ENCODE measurements at places on chromosomes 7 and 10.

DNA sequence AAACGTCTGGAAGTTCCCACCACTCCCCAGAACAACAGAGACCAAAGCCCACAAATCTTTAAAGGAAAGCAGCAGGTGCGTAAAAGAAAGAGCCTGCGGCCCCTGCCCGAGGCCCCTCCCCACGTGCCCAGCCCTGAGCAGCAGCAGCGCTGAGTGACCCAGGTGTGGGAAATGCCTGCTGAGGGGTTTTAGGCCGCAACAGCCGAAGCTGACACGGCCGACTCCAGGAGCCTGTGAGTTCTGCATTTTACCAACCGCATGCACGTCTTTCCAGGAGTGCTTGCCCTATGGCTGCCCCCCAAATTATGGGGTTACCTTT is 1.6 kb upstream of the KNDC1 start:
- no peak for DNase-seq

DNA sequence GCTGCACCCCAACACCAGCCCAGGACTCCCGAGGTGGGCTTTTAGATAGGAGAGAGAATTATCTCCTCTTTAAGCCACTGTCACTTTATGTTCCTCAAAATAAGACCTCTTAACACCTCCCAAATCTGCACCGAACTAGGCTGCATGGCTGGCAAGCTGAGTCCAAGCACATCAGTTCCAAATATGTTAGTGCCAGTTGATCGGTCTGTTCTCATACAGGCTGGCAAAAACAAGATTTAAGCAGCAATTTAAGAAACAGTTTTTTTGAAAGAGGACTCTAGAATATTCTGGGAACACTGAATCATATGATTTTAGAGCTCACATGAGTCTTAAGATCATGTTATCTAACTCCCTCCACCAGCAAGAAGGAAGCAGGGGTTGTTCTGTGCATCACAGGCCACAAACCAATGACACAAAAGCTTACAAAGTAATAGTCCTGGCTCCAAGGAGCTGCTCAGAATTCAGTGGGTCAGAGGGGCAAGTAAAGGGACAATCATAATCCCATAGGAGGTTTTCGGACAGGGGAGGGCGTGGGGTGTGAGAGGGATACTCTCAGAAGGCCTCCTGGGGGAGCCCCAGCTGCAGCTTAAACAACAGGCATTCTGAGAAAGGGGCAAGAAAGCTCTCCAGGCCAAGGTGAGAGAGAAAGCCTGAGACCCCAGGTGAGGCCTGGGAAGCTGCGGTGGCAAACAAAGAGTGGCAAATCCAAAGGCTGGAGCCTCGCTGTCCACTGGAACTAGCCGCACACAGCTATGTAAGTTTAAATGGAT is 7.1 kb downstream of the COBL start:
- no peak for DNase-seq

DNA sequence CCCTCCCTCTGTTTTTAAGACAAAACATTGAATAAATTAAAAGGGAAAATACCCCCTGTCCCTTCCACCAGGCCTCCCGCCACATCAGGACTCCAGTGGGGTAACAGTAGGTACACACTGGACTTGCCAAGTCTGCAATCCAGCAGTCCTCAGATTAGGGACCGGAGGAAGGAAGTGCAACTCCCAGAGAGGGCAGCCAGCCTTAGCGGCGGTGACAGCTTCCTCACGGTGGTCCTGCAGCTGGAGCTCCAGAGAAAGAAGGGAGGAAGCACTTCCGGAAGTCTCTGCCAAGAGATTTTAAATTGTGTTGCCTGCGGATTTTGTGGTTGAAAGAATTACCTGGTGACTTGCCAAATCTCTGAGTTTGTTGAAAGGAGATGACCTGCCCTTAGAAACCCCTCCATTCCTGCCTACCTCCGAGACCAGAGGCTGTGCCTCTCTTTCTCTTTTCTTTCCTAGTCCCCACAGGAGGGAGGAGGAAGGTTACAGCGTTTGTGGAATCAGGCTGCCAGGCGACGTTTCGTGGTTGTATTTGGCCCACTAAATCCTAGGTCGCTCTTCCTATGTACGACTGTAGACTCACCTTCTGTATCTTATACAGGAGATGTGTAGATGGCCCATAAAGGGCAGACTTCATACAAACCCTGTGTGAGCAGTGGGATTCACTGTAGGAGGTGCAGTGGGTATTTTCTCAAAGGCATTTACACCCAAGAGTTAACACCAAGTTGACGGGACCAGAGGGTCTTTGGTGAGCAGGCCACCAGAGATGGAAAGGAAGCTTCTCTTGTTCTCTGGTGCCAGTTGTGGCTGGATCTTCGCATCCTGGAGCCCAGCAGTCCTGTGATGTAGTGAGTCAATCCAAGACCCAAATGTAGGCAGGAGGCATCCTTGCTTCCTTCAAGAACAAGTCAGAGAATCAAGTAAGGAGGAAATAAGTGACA is 77.9 kb downstream of the INSIG1 start:
- DNase-seq, result no peak

DNA sequence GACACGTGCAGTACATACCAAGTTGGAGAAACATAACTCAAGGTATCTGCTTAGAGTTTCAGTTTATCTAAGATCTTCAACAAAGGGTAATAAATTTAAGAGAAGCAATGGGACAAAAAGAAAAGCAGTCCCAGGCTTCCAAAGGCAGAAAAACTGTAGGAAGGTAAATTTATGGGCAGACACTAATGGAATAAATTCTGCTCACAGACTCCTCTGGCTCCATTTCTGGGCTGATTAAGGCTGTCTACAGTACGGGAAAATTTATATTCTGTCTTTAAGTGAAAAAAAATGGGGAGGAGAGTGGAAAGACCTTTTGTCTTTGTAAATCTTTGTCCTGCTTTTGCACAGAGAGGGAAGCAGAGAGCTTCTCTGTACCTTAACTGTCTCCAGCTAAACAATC is 587.5 kb upstream of the IGFBP3 start:
- no peak for DNase-seq

DNA sequence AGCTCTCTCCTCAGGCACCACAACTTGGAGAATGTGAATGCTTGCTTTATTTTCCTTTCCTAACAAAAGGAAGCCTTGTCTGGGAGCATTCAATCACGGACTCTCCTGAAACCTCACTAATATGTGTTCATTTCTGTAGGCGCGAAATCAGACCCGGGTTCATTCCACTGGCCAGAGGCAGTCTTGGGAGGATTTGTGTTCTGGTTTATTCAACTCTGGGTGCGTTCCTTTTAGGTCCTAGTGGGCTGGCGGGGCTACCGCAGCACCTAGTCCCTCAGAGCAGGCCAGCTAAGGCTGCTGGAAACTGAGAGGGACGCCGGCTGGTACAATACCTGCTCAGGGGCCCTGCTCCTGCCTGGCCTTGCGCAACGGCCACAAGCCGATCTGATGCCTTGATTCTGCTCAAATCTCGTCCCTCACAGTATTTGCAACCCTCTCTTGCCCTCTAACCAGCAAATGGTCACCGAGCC is 7.5 kb downstream of the HOXA4 start:
- no peak for DNase-seq

DNA sequence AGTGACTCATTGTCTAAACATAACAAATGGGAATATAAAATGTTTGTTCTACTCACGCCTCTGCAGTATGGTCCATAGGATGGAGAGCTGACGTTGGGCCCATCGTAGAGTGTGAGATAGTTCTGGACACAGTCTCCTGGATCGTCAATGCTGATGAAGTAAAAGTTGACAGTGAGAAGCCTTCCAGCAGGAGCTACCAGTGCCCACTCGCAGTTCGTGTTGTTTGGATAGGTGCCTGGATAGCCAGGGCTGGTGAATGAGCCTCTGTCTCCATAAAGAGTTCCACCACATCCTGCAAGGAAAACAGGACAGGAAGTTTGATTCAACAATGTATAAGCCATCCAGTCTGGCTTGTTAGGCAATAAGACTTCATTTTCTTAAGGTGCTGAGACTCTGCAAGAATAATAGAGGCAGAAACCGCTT is 79.6 kb downstream of the OR13A1 start:
- DNase-seq, result peak; percentile 13

- DNase-seq, result no peak
Measured at GRCh38 chr10:35770817-35771355, 128.8 kb upstream of the FZD8 start.

- DNase-seq, result peak; percentile 56
Measured at GRCh38 chr7:12653518-12653917, 33.9 kb upstream of the ARL4A start.

GRCh38 chr7:49037346-49038210 is 113.2 kb downstream of the CDC14C start:
- no peak for DNase-seq

DNA sequence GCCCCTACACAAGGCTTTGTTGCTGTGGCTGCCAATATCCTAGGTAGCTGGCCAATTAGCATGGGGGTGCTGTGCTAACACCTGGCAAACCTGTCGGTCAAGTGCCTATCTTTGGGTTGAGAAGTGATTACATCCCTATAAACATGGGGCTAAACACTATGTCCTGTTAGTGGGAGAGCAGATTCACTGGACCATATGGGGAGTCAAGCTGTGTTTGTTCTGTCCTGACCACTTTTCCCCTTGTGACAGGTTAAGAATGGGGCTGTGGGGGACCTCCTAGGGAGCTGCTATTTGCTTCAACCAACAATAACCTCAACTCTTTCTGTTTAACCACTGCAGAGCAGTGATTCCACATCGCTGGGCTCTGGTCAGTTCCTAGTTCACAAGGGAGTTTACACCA is 151.5 kb upstream of the AOAH start:
- no peak for DNase-seq

- peak; percentile 57 for DNase-seq
Measured at GRCh38 chr7:128099204-128099671, 68.0 kb upstream of the LRRC4 start.

DNA sequence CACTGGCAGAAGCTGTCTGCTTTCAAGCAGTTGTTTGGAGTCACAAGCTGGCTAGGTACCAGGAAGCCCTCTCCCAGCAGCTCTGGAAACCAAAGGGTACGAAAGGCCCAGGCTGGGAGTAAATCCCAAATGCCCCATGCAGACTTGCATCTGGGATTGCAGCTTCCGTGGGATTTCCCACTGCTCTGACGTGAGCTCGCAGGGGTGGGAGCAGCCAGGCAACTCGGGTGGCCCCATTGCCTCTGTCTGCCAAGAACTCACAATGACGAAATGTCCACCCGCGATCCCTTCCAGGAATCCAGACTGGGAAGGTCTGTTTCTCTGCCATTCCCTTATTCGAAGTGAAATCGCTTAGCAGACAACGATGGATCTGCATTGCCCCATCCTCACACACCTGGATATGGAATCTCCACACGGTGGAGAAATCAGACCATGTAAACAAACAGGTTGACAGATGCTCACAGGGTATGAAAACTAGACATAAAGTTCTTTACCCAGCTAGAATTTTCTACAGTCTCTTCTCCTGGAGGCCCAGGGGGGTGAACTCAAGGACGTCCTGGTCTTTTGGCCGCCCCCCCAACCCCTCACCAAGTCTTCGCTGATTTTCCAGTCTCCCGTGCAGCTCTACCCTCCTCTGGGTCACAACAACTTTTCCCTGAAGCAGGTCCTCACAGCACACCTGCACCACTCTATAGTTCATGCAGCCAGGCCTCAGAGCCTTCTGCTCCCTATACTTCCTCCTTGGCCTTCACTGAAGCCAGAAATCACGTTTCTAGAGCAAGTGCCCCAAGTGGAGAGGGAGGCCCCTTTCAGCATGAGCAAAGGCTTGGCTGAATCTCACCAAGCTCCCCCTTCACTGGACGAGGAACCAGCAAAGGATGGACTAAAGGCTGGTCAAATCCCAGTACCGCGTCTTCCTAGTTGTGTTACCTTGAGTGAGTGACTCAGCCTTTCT is 20.0 kb downstream of the SH3PXD2A start:
- peak; percentile 91 for DNase-seq

DNA sequence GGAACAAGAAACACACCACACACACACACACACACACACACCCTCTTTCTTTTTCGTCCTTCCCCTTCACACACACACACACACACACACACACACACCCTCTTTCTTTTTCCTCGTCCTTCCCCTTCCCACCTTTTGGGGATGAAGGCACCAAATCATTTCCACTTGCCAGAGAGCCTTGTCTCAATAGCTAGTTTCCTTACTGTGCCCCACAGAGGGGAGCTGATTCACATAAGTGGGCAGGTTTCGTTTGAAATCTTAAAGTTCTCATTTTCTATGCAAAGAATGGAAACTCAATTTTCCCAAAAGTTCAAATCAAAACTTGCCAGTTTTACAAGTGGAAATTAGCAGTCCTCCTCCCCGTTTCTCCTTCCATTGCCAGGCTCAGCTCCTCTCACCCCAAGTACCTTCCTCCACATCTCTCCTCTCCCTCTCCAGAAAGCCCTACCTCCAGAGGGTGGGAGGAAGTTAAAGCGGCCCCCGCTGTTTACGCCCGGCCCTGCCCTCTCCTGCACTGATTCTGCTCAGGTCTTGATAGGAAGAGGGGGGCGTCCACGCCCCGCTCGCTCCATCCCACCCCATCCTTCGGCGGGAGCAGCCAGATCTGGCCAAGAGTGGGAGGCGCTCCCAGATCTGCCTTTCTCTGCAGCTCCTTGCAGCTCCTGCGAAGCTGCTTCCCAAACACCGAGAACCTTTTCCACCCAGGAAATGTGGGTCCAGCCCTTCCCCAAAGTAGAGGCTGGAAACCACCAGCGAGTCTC is 1.3 kb downstream of the CTTNBP2 start:
- no peak for DNase-seq

- DNase-seq, result no peak
Measured at GRCh38 chr10:74750848-74751274, 75.5 kb upstream of the KAT6B start.

DNA sequence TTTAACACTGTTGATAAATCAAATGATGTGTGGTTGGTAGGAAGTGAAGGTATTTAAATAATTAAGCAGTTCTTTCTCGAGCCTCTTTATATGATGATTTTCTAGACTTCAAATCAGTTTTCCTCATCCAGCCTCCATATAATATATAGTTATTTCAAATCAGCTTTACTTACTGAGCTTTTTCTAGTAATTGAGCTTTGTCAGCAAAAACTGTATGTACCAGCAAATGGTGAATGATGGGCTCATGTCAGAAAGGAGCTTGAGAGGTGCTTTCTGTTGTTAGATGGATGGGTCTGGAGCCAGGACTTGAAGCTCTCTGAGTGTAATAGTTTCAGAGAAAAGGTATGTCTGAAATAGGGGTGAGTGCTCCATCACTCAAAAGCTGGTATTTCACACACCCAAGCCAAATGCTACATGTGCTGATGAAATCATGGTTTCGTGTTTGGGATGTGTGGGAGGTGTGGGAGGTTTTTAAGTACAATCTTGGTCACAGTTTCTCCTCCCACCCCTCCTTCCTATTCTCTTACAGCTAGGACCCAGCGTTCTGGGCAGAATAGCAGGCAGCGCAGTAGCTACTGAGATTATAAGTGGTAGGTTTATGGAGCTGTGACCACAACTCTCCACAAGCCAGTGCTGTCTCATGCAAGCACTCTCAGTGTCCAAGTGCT is 55.8 kb downstream of the LRMDA start:
- peak; percentile 71 for DNase-seq

DNA sequence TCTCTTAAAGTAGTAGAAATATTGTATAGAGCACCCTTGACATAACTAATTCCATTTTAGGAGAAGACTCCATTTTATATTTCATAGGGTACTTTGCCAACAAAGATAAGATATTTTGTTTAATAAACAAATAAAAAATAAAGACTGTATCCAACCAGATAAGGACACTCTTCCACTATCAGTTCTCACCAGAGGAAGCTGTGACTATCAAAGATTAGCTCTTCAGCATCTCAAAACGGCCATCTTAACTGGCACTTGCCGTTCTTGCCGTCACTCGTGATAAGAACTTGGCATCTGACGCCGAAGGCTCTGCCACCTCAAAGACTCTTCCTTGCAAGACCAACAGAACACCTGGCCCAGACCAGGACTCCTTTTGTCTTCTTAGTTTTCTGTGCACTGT is 26.3 kb upstream of the AKR1B1 start:
- DNase-seq, result no peak

- DNase-seq, result no peak
Measured at GRCh38 chr10:75335983-75336382, 65.6 kb downstream of the ZNF503 start.

- DNase-seq, result peak; percentile 92
Measured at GRCh38 chr10:126013489-126014281, 117.3 kb downstream of the FANK1 start.
